Stimulated activated CD4-positive, alpha-beta T cell treated with anti-CD3 and anti-CD28 coated beads, Interleukin-12 subunit alpha, Interleukin-12 subunit beta, amount 100 ng/mL, for 24 hours (primary cell): ENCODE measurements at places on chromosomes 1 and 21.

- no peak for DNase-seq
These were observed 50.2 kb downstream of the LRRC8D start for GRCh38 chr1:89870998-89871397.

DNA sequence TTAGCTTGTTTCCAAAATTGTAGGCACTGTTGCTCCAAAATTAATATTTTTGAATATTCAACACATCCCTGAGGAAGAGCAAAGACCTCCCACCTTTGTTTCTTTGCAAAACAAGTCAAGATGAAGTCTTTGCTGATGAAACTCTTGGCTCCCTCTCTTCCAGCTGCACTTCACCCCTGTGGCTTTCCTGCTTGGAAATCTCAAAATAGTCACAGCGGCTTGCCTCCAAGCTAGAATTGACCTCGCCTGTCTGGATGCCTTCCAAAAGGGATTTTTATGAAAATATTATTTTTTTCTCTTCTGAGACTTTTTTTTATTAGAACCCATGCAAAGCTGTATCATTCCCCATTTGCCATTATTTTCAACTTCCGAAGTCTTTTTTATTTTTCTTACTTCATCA is 71.1 kb upstream of the MROH9 start:
- DNase-seq = no peak

DNA sequence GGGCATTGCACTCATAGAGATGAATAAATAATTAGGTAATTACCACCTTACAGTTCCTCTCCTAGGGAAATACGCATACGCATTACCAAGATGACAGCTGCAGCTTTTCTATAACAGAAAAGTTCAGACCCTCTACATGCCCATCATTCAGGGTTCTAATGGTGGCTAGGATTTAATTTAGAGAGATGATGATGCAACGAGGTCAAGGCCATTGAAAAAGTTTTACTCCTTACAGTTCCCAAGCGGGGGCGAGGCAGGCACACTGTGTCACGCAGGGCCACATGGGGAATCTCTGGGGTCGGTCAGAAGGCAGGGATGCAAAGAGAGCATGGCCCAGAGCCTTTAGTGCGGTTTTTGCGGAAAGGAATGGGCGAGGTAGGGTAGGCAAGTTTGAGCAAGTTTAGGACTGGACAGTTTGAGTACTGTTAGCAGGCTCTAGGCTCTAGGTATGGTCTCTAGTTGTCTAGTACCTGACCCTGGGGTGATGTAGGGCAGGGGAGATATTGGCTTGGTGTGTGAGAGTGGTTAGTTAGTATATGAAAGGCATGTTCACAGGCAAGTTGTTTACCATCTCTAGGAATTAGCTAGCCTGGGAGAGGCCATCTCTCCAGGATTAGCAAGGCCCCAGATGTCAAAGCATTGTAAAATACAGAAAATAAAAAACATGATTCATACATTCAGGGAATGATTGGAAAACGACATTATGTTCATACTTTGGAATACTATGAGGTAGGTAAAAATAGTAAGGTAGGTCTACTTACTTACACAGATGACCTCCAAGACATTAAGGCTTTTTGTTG is 29.6 kb upstream of the ID3 start:
- no peak for DNase-seq

- DNase-seq = no peak
These were observed 5.6 kb downstream of the KIFAP3 start for GRCh38 chr1:170068923-170069322.

- DNase-seq = peak; percentile 65
These were observed 72.9 kb downstream of the SKI start for GRCh38 chr1:2300851-2301606.

- DNase-seq = no peak
These were observed 1.1 kb upstream of the EDN2 start for GRCh38 chr1:41485605-41486004.
